ENCODE measurements at places on chromosomes 7 and 10. TPM values are rescaled to one million over a fixed set of nuclear protein-coding genes. Genes with fewer than 3 reads are reported as not detected.

The HHEX gene
- polyA plus RNA-seq, result 4.7 TPM

The C7orf57 gene
- not detected for polyA plus RNA-seq

The SPDYE9 gene
- polyA plus RNA-seq, result not detected

The BTBD16 gene
- not detected for polyA plus RNA-seq

The DIP2C gene
- 7.9 TPM for polyA plus RNA-seq

The CASP7 gene
- polyA plus RNA-seq, result 9.4 TPM

The NRCAM gene
- 1.3 TPM for polyA plus RNA-seq

The OSBPL3 gene
- polyA plus RNA-seq, result 3.2 TPM

The DNAH11 gene
- polyA plus RNA-seq, result 0.86 TPM

The FIGNL1 gene
- 3.4 TPM for polyA plus RNA-seq

The SUFU gene
- 6.7 TPM for polyA plus RNA-seq

The ITGB8 gene
- polyA plus RNA-seq, result 2.1 TPM

The GLI3 gene
- polyA plus RNA-seq, result 0.50 TPM

The ARHGAP12 gene
- 20.0 TPM for polyA plus RNA-seq

The CAMK2B gene
- 105 TPM for polyA plus RNA-seq

The TFEC gene
- 0.41 TPM for polyA plus RNA-seq

The CHN2 gene
- 2.0 TPM for polyA plus RNA-seq

The RP9 gene
- 16.3 TPM for polyA plus RNA-seq

The C10orf71 gene
- polyA plus RNA-seq, result 27.8 TPM

The ACTR3C gene
- polyA plus RNA-seq, result 4.2 TPM

The PPIA gene
- 1,145 TPM for polyA plus RNA-seq

The C10orf143 gene
- 4.0 TPM for polyA plus RNA-seq

The HSPA14 gene
- 9.5 TPM for polyA plus RNA-seq

The HOXA9 gene
- polyA plus RNA-seq, result not detected

The PIK3CG gene
- 0.14 TPM for polyA plus RNA-seq

Measured in right cardiac atrium (tissue), 5 donors.